ENCODE measurements at places on chromosomes 3 and 15. TPM values are rescaled to one million over a fixed set of nuclear protein-coding genes. Genes with fewer than 3 reads are reported as not detected.

GRCh38 chr3:114411811-114412803, 118.3 kb downstream of the TIGIT start:
- no peak for DNase-seq

DNA sequence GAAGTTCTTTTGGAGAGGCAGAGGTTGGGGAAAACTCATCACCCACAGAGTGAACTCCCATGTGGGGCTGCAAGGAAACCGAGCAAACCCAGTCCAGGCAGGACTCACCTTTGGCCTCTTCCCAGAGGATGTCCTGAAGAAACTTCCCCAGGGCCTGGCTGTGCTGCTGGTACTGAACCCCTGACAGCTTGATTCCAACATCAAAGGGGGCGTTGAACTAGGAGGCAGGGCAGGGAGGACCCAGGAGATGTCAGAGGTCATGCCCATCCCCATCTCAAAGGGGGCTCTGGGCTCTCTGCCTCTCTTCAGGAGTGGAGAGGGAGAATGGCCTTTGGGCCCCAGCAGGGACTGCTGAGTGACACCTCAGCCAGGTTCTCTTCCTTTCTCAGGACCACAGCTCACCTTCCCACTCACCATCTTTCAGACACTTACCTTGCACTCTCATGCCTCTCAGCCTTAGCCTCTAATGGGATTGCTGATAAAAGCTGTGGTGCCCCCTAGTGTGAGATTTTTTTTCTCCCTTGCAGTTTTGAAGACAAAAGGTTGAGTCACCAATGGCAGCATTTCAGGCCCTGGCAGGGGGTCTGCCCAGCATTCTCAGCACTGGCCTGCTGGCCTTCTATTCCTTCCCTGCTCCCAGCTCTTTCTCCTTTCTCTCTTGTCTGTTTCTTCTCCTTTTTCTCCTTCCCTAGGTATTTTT, 6.0 kb downstream of the GHRL start:
- no peak for DNase-seq

The SLC28A2 gene
- total RNA-seq: not detected

The KNL1 gene
- 3.5 TPM for total RNA-seq

GRCh38 chr3:185656321-185656840, 70.3 kb downstream of the SENP2 start:
- no peak for DNase-seq

GRCh38 chr15:77059786-77060361, 11.0 kb downstream of the TSPAN3 start:
- no peak for DNase-seq

GRCh38 chr3:89851974-89852621, 744.7 kb downstream of the EPHA3 start:
- DNase-seq: no peak

The FOXL2NB gene
- total RNA-seq: not detected

GRCh38 chr3:61422945-61423673, 138.3 kb upstream of the PTPRG start:
- DNase-seq: no peak

GRCh38 chr3:15292765-15293522, 39.4 kb downstream of the SH3BP5 start:
- DNase-seq: no peak
